NCI-H1092 (cell line): ENCODE measurements at places on chromosomes 6 and 20.

- no peak for DNase-seq
These were observed 13.9 kb downstream of the FILIP1 start for GRCh38 chr6:75479712-75480111.

GRCh38 chr20:20683481-20684321 lies 28.7 kb downstream of the RALGAPA2 start:
- DNase-seq = no peak

- DNase-seq = no peak
These were observed 117.0 kb downstream of the MAP3K7 start for GRCh38 chr6:90469906-90470305.

DNA sequence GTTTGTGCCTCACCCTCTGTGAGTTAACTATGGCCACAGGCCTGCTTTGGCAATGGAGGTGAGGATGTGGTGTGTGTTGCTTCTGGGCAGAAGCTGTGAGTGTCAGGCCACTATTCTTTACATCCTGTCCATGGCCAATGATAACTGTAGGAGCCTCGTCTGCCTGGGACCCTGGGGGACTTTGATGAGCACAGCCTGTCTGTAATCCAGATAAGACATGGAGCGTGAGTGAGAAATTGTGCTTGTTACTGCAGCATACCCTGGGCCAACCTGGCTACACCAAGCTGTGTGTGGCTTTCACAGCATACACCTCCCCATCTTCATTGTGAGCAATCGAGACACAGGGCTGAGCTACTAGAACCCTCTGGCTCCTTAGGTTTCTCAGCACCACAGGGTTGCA lies 150.4 kb downstream of the MYLK4 start:
- no peak for DNase-seq

DNA sequence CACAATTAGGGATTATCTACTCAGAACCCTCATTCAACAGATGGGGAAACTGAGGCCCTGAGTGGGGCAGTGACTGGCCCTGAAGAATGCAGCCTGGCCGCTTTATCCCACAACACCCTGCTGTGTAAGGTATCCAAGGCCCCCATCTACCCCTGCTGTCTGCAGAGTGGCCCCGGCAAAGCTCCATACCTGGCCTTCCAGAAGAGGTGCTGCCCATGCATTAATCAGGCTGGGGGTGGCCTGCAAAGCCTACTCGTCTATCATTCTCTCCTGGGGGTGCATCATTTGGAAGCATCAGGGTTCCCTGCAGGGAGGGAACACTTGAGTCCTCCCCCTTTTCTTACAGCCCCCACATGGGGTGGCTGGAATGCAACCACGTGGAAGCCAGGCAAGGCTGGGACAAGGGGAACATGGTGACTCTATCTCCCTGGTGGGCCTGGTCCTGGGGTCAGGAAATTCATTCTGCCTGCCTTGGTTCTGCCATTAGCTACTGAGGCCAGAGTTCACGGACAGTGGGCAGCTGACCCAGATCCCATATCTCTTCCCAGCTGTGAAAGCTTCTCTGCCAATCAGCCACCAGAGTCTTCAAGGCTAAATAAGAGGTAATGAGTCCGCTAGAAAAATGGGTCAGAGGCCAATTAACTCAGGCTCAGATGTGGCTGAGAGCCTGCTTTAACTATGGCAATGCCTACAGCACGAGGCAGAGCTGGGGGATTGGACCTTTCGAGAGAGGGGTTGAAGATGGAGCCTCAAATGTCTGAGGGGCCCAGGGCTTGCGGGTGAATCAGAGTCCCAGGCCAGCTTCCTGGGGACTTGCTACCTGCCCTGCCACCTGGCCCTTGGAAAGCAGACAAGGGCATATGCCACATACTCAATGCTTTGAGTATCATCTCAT lies 72.3 kb upstream of the TOX2 start:
- DNase-seq = no peak

- no peak for DNase-seq
These were observed 50.6 kb upstream of the COL9A1 start for GRCh38 chr6:70353448-70353847.
